ENCODE measurements at places on chromosomes 2 and 18.

DNA sequence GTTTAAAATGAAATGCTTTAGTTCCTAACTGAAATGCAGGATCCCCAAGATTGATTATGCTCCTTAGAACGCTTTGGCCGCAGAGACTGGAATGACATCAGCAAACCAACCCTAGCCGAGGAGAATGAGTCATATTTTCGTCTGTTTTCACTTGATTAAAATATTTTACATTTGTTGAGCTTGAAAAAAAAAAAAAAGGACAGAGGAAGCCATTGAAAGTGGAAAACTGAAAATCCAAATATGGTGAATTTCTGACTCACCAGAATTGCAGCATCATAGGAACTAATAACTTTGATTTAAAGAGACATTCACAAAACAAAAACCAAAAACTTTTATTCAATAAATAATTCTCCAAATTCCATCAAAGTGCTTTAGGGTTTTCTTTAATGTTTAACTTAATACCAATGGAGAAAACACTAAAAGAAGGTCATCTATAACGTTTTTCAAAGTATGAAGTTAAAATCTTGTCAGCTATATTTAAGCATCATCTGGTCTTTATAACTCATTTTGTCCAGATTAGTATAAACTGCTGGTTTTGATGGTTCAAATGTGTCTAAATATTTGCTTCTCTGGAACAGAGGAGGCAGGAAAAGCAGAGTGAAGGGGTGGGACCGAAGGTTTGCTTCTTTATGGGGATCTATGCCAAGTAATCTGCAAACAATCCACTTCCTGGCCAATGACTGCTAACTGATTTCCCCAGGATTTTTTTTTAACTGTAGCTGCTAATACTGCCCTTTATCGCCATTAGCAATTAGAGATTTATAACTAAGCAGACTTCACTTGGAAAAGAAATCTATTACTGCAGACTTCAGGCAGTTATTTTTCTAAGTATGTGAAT, 30.9 kb upstream of the COL5A2 start:
- DNase-seq, result no peak

DNA sequence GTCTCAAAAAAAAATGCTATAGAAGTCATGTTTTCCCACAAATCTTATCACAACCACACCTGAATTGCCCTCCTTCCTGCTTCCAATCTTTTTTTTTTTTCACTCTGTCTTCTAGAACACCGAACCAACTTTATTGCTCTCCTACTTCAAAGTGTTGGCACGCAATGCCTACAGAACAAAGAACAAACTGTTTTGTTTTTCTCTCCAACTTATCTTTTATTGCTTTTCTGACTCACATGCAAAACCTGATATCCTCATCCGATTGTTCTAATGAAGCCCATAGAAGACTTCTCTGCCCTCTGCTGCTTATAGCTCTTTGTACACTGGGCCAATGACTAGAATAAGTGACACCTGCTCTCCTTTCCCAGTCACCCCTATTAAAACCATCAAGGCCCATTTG, 602.8 kb downstream of the EPHA4 start:
- DNase-seq, result no peak

DNA sequence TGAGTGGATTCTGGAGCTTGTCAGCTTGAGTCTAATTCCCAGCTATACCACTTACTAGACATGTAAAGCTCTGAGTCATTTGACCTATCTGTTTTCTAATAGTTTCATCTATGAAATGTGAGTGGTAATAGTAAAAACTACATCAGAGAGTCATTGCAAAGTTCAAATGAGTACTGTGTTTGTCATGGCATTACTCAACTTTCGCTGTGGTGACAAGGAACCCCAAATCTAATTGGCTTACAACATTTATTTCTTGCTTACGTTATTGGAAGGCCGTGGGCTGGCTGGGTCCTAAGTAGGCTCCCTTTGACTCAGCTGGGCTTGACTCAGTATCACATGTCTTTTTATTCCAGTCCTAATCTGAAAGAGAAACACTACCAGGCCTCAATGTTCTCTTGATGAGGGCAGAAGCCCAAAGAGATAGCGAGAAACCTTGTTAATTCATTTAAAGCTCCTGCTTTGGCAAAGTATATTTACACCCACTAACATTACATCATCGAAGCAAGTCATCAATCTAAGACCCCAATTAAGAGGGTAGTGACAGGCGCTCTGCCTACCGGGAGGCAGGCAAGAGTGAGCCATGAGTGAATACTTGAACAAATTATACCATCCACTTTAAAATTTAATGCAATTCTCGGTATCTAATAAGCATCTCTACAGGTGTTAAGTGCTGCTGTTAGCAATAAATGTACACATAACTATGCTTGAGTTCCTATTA, 431.8 kb upstream of the SPHKAP start:
- no peak for DNase-seq

- no peak for DNase-seq
Observed at GRCh38 chr18:59249199-59249774, 24.0 kb downstream of the RAX start.

- no peak for DNase-seq
Observed at GRCh38 chr18:79532313-79533007, 136.7 kb downstream of the NFATC1 start.

- DNase-seq, result no peak
Observed at GRCh38 chr2:65992198-65992554, 442.7 kb upstream of the MEIS1 start.

DNA sequence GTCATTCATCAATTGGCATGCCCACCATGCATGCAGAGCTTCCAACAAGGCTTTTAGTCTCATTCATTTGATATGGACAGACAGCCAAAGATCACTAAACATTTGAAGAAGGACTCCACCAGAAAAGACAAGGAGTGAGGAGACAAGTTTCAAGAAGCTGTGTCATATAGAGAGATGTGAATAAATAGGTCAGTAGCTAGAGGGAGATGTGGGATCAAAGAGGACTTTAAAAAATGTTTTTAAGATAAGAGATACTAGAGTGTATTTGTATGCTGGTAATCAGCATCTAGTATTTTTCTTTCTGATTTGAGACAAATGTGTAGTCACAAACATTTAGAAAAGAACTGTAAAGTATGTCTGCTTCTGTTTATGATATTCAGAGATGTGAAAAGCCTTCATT, 48.5 kb downstream of the ANTXR1 start:
- DNase-seq, result no peak

- no peak for DNase-seq
Observed at GRCh38 chr2:188444106-188444835, 152.6 kb downstream of the GULP1 start.

- no peak for DNase-seq
Observed at GRCh38 chr2:231720292-231720986, 12.1 kb downstream of the PTMA start.

Measured in activated T-cell treated with anti-CD3 and anti-CD28 coated beads for 1 hour (primary cell).